ENCODE measurements at places on chromosomes 1 and 21. TPM values are rescaled to one million over a fixed set of nuclear protein-coding genes. Genes with fewer than 3 reads are reported as not detected.
A peak's percentile ranks its signal among the peaks of the same experiment; 100 is the strongest.

The FCRL2 gene
- not detected for total RNA-seq

The LCE2B gene
- total RNA-seq = not detected

The CTPS1 gene
- total RNA-seq = 7.2 TPM

The GLIS1 gene
- 0.08 TPM for total RNA-seq

The SMCP gene
- not detected for total RNA-seq

The DAB1 gene
- total RNA-seq = 3.8 TPM

The TENT5C gene
- total RNA-seq = 18.7 TPM

The SAMD13 gene
- total RNA-seq = 0.73 TPM

The OR6N1 gene
- total RNA-seq = not detected

- DNase-seq = no peak
Observed at GRCh38 chr1:27886744-27887143, 14.4 kb downstream of the THEMIS2 start.

GRCh38 chr1:112099979-112100378 is 110.5 kb upstream of the KCND3 start:
- no peak for DNase-seq

- no peak for DNase-seq
Observed at GRCh38 chr1:170483051-170483450, 48.9 kb upstream of the GORAB start.

- DNase-seq = peak; percentile 86
Observed at GRCh38 chr1:21574466-21575151, 65.4 kb downstream of the ALPL start.

GRCh38 chr1:4684136-4684535 is 29.7 kb downstream of the AJAP1 start:
- no peak for DNase-seq

GRCh38 chr1:25616987-25617624 is 515 bp downstream of the MAN1C1 start:
- DNase-seq = no peak

- peak; percentile 30 for DNase-seq
Observed at GRCh38 chr1:21834666-21835065, 22.6 kb downstream of the LDLRAD2 start.

DNA sequence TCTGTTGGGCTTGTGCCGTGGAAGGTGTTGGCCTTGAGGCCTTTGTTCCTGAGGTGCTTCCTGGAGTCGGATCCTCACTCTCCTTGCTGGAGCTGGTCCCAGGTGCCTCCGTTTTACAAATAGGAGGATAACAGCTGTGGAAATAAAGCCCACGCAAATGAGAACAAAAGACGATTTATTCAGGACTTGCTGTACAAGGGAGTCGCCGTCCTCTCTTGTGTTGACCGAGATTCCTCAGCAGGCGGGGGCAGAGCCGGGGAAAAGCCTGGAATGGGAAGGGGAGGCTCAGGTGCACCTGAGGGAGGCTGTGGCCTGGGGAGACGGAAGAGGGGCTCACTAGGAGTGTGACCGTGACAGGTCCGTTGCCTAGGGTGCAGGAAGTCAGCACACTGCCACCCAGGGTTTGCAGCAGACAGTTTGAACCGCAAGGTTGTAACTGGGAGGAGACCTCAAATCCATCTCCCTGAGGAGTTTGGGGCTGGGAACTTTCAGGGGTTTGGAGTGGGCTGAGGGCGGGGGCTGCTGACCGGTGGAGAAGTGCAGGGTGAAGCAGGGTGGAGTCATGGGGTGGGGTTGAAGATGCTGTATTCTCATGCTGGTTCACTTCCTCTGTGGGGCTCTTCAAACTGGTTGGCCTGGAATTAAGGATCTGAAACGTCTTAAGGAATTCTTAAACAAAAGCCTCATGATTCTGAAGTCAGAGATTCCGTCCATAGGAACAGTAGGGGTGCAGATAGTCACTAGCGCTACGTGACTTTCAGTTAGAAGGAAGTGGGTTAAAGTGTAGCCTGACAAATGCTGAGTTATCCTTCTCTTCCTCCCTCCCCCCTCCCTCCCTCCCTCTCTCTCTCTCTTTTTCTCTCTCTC is 2.6 kb upstream of the CSTB start:
- DNase-seq = no peak

DNA sequence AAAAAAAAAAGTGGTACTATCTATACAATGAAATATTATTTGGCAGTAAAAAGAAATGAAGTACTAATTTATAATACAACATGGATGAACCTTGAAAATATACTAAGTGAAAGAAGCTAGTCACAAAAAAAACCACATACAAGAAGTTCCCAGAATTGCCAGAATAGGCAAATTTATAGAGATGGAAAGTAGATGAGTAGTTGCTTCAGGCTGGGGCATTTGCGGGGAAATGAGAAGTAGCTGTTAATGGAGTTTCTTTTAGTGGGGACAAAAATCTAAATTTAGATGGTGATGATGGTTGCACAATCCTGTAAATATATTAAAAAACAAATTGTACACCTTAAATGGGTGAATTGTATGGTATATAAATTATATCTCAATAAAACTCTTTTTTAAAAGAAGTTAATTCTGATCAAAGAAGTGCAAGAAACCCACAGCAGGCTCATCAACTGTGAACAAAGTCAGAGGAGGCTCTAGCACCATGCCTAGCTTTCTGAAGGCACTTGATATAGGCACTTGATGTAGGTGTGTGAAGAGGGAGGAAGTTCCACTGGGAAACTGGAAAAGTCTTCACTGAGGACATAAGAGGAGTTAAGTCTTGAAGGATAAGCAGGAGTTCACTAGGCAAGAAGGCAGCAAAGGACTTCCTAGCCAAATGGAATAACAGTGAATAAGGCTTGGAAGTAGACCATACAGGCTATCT is 52.5 kb downstream of the DMAP1 start:
- DNase-seq = no peak

DNA sequence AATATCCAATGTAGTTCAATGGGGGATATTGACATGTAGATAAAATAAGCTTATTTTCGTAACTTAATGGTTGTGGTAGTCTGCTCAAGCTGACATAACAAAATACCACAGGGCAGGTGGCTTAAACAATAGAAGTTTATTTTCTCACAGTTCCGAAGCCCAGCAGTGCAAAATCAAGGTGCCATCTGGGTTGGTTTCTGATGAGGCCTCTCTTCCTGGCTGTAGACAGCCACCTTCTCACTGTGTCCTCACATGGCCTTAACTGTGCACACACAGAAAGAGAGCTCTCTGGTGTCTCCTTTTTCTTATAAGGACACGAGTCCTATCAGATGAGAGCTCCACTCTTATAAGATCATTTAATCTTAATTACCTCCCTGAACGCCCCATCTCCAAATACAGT is 64.8 kb upstream of the IPO9 start:
- DNase-seq = no peak

DNA sequence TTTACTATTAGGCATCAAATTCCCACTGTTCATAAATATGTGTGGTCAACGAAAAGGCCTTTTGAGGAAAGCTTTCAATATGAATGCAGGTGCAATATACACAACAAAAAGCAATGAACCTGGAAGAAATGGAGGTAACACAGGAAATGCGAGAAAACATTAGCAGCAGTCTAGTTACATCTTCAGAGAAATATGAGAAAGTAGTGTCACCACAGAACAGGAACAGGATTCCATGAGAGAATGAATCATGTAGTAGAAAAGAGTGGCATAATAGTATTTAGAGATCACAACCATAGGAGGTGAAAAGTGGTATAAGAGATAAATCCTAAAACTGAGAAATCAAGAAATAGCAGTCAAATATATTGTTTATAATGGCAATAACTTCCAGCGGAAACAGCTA is 103.7 kb downstream of the AK5 start:
- no peak for DNase-seq

GRCh38 chr1:28480308-28480707 is 25.5 kb upstream of the RCC1 start:
- no peak for DNase-seq

- DNase-seq = no peak
Observed at GRCh38 chr1:82445827-82446226, 645.1 kb downstream of the ADGRL2 start.

DNA sequence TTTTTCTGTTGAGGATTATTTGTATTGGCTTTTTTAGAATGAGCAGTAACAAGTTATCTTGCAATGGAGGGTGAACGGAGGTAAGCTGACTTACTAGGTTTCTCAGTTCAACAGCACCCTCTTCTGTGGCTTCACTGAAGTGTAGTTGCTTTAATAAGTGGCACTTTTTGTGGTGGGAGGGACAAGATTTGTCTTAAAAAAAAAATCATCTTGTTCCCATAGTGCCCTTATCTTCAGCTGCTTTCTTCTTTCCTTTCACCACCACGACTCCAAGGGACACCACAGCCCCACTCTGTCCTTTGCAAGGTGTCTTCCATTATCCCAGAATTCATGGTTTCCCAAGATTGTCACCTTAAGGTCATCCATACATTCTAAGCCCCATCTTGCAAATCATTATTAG is 92.9 kb downstream of the PIGK start:
- DNase-seq = no peak

GRCh38 chr1:160070243-160071163 is 543 bp upstream of the KCNJ10 start:
- DNase-seq = peak; percentile 86

- no peak for DNase-seq
Observed at GRCh38 chr1:178033019-178033418, 60.9 kb upstream of the RASAL2 start.

DNA sequence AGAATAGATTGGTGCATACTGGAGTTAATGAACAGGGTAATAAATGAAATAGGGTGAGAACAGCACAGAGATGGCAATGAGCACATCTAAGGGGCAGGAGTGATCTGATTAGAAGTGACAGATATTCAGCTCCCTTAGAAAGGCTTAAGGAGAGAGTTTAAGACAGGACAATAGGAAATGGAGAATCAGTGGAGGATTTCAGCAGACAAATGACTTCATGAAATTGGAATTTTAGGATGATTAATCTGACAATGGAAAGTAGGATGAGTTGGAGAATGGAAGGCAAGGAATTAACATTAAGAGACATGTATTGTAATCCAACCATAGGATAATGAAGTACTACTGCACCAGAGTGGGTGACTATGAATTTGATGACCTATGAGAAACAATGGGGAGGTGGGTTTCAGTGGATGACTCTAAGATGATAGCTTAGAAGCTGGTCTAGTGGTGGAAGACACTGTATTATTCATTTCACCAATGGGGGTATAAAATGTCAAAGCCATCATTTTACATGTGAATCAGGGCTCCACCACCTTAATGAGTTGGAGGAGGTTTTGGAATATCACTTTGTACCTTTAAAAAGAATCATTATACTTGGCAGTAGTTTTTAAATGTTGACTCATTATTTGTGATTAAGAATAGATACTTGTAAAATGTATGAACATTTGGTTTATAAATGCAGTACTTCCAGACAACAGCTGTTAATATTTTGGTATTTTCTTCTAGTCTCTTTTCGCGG is 139.1 kb downstream of the PLA2G4A start:
- no peak for DNase-seq

DNA sequence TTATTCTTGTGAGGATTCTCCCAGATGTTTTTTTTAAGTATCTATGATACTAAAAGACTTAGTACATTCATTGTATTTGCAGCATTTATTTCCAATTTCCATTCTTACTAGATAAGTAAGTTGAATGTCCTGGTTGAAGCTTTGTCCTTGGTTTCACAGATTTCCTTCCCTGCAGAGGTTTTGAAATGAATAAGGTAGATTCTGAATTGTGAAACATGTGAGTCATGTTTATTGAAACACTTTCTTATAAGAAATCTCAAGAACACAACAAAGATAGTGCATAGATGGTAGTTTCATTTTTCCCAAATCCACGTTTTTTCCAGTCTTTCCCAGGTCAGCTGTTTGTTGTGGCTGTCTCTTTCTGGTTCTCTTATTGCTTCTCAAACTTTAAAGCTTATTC is 24.8 kb downstream of the GABPA start:
- no peak for DNase-seq

GRCh38 chr1:175536369-175536768 is 207.0 kb downstream of the TNR start:
- no peak for DNase-seq

DNA sequence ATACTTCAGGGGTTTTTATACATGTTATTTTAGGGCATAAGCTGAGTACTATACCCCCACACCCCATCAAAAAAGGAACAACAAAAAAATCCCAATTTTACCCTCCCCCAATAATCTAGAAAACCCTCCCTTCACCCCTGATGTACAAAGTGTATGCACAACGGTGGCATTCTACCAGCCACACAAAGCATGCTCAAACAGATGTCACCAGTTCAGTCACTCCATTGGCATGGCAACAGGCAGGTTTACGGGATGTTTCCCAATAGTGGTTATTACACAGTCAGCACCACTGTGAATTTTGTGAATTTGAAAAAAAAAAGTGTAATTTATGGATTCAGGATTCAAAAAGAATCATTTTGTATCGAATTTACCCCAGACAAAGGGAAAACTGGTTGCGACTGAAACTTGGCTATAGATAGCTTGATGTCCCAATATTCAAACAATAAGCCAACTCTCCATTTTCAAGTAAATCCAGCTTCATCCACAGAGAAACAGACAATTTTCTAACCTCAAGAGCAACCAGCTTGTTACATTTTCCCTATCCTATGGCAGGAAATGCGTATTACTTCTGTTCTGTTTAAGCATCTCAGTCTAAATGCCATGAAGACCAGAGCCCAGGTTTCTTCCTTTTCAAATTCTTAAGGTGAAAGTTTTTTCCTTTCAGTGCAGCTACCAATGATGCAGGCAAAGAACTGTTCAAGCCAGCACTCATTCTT is 34.0 kb upstream of the SLC45A3 start:
- DNase-seq = no peak

DNA sequence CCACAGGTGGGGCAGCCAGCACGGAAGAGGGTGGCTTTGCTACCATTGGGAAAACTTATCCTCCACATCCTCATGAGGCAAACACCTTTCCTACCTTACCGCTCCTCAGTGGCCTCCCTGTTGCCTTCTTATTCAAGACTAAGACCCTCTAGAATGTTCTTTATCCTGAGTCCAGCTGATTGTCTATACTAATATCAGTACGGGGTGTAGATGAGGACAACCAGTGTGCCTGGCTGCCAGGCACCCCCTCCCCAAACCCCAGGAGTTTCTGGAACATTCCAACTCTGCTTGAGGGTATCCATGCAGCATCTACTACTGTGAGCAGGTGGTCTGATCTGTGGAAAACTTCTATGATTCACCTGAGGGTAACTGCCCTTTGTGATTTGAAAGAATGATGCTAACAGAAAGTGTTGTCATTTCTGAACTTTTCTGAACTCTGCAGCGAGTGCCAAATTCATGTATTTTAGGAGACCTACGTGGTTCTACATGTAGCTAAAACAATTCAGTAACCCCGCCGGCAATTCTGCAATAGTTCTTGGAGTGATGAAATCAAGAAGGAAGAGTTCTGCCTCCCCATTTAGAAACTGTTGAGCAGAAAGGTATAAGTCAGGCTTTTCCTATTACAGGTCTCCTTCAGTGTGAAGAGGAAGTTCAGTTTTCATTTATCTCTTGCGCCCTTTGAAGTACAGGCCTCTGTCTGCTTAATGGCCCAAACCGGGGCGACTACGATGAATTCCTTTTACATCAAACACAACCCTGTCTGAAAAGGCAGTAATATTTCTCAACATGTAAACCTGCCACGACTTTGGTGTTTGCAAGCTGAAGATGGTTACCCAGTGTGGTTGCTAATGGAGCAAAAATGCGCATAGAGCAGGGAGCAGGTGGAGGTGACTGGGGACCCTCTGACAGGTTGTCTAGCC is 80.4 kb downstream of the RUNX1 start:
- no peak for DNase-seq

GRCh38 chr1:211738691-211739301 is 63.4 kb upstream of the NEK2 start:
- no peak for DNase-seq
